NCI-H345 (cell line): ENCODE measurements at places on chromosomes 7 and 10.

- DNase-seq: no peak
Measured at GRCh38 chr7:131493581-131493980, 62.8 kb downstream of the PODXL start.

- no peak for DNase-seq
Measured at GRCh38 chr10:66519616-66520015, 406.2 kb upstream of the LRRTM3 start.

GRCh38 chr10:4058514-4059029 lies 273.6 kb upstream of the KLF6 start:
- no peak for DNase-seq

DNA sequence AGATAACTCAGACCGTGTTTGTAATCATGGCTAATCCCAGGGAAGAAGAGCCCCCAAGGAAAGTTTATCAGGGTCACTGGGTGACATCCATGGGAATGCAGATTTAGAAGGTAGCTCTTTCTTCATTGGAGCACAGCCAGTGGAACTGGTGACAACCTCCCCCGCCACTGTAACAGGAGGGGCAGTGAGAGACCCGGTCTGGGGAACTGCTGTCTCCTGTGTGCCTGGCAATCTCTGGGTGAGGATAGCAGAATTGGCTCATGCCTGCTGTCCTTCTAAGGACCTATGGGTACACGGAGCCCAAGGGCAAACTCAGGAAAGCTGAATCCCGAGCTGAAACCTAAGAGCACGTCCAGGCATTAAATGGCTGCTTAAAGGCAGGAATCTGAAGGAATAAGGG lies 341.6 kb downstream of the ABCA13 start:
- DNase-seq: no peak

DNA sequence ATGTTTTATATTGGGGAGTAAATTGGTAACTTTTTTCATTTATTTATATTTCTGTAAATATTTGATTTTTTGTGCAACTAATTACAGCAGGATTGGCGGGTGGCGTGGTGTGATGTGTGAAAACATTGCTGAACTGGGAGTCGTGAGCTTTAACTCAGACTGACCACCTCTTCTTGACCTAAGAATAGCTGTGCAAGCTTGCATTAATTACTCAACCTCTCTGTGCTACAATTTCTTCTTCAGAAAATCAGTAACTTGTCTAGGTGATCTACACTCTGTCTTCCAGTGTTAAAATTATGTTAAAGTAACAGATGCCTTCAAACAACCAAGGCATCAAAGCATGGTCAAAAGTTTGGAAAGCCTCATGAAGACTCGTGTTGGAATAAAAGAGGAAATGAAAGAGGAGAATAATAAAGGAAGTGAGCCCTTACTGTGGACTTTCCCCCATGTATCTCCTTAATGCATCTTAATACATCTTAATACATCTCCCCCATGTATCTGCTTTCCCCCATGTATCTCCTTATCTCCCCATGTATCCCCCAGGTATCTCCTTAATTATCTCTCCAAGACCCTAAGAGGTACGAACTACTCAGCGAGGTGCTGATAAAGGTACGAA lies 71.2 kb downstream of the SVIL start:
- DNase-seq: no peak

GRCh38 chr10:4670737-4671136 lies 155.3 kb upstream of the AKR1E2 start:
- DNase-seq: no peak

DNA sequence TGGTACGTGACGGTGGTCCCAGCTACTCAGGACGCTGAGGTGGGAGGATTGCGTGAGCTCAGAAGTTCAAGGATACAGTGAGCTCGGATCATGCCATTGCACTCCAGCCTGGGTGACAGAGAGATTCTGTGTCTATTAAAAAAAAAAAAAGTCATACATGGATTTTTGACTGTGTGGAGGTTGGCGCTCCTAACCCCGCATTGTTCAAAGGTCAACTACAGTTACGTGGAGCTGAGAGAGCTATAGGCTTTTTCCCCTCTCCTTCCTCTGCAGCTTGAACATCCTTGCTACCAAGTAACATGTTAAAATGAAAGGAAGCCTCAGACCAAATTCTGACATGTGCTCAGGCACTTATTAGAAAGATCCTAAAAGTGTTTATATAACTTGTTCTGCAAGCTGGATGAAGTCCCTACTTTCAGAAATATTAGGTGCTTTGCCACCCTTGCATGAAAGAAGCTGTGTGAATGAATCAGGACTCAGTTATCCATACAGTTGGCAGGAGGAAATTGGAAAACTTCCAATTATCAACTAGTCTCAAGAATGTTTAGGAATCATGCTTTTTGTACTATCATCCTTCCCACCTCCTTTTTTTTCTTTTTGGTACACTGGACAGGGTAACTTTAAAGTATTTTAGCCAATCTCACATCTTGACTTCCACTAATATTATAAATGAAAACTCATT lies 12.5 kb upstream of the ST7 start:
- no peak for DNase-seq

DNA sequence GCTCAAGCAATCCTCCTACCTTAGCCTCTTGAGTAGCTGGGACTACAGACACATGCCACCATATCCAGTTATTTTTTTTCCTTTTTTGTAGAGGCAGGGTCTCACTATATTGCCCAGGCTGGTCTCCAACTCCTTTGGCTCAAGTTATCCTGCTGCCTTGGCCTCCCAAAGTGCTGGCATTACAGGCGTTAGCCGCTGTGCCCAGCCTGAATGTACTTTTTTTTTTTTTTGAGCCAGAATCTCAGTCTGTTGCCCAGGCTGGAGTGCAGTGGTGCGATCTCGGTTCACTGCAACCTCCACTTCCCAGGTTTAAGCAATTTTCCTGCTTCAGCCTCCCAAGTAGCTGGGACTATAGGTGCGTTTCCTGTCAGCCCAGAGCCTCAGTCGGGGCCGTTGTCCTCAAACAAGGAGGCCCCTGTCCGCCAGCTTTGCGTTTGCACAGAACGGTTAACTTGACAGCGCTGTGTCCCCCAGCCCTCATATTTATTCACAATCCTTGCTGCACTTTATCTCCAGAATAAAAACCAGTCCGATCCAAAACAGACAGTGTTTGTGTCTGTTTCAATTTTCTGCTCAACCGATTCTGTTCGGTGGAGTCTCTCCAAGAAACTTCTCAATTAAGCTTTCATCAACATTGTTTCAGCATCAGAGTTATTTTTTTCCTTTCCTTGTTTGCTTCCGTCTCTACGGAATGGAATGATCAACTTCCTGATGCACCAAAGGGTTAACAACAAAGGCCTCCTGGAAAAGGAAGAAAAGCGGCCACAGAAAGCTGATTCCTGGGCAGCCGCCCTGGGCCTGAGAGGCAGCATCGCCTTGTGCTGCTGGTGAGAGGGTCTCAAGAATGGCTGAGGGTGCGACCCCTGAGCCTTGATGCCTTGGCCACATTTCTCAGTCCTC lies 64.5 kb downstream of the PDIA4 start:
- peak; percentile 34 for DNase-seq

DNA sequence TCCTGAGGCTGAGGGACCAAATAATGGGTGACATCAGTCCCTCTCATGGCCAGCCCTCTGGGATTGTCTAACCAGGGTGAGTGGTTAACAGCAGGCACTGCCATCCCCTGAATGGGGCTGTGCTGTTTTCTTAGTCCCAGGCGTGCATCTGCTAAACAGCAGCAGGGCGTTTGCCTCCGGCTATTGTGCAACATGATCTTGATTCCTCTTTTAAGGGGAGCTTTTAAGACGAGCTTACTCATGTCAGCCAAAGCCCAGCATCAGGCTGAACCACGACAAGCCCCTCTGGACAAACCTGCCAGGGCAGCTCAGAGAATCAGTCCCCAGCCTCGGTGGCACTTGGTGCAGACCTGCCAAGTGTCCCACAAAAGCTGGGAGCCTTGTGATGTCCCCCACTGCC lies 16.2 kb upstream of the IGFBP3 start:
- DNase-seq: no peak

- no peak for DNase-seq
Measured at GRCh38 chr7:25386311-25386744, 158.0 kb upstream of the NPVF start.

DNA sequence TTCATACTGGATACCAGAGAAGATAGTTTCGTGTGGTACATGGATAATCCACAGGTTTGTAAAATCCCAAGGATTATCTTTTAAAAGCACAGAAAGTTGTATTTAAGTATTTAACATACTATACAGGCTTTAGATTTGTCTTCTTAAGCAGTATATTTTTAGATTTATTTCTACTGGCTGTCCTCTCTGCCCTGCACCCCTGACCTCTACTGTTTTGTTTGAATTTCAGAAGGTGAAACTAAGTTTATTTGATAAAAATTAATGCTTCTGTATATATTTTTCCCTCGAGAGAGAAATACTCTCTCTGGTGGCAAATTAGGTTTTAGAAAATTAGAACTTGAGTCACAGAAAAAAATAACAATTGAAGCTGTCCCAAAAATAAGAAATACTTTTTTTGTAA lies 18.8 kb downstream of the PLEKHA1 start:
- no peak for DNase-seq

GRCh38 chr7:44849885-44850544 lies 2.1 kb upstream of the H2AZ2 start:
- DNase-seq: no peak

GRCh38 chr10:75395066-75395931 lies 6.3 kb downstream of the ZNF503 start:
- DNase-seq: no peak
